Lower lobe of right lung (tissue), 2 donors: ENCODE measurements at places on chromosomes 12 and 14. TPM values are rescaled to one million over a fixed set of nuclear protein-coding genes. Genes with fewer than 3 reads are reported as not detected.

Gene MANSC4
- total RNA-seq, result not detected

Gene KITLG
- 77.5 TPM for total RNA-seq

Gene GUCY2C
- total RNA-seq, result not detected

DNA sequence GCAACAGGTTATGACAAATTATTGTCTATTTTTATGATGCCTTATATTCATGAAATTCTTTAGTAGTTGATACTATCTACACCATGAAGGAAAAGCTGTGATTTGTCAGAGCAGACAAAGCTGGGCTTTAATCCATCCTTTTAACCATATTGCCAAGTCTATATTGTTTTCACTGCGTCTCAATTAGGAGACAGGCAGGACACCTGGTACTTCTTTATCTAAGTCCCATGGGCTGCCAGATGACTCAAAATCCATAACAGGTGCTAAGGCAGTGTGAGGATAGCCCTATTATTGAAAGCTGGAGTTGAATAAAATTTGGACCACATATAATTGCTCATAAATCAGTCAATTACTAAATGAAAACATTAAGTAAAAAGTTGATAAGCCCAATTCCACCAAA lies 22.6 kb downstream of the INSM2 start:
- H3K27ac ChIP-seq, result no peak overlapping the region
- no peaks in the 10 kb centered on the region for H3K36me3 ChIP-seq
- H3K4me3 ChIP-seq, result no peak overlapping the region
- DNase-seq, result no peak
- H3K4me1 ChIP-seq, result no peaks in the 10 kb centered on the region

GRCh38 chr12:43169115-43169681 lies 382.8 kb downstream of the ADAMTS20 start:
- no peaks in the 10 kb centered on the region for H3K36me3 ChIP-seq
- no peak overlapping the region for H3K4me3 ChIP-seq
- no peak overlapping the region for H3K27ac ChIP-seq
- H3K4me1 ChIP-seq, result no peaks in the 10 kb centered on the region
- no peaks in the 10 kb centered on the region for H3K27me3 ChIP-seq

- no peaks in the 10 kb centered on the region for H3K4me1 ChIP-seq
- H3K27me3 ChIP-seq, result peaks cover 3% of the 10 kb centered on the region
- DNase-seq, result no peak
- no peak overlapping the region for H3K27ac ChIP-seq
Observed at GRCh38 chr14:104913435-104913834, 11.2 kb upstream of the PLD4 start.

GRCh38 chr12:101793401-101793800 lies 37.4 kb downstream of the GNPTAB start:
- no peaks in the 10 kb centered on the region for H3K4me1 ChIP-seq
- peaks cover 27% of the 10 kb centered on the region for H3K36me3 ChIP-seq
- DNase-seq, result no peak
- no peaks in the 10 kb centered on the region for H3K27me3 ChIP-seq

GRCh38 chr14:39876916-39877315 lies 444.7 kb upstream of the FBXO33 start:
- DNase-seq, result no peak
- no peak overlapping the region for H3K27ac ChIP-seq
- no peaks in the 10 kb centered on the region for H3K27me3 ChIP-seq

GRCh38 chr12:131737150-131737827 lies 26.4 kb downstream of the SFSWAP start:
- H3K27me3 ChIP-seq, result no peaks in the 10 kb centered on the region
- peaks cover 78% of the 10 kb centered on the region for H3K36me3 ChIP-seq
- no peaks in the 10 kb centered on the region for H3K4me1 ChIP-seq

DNA sequence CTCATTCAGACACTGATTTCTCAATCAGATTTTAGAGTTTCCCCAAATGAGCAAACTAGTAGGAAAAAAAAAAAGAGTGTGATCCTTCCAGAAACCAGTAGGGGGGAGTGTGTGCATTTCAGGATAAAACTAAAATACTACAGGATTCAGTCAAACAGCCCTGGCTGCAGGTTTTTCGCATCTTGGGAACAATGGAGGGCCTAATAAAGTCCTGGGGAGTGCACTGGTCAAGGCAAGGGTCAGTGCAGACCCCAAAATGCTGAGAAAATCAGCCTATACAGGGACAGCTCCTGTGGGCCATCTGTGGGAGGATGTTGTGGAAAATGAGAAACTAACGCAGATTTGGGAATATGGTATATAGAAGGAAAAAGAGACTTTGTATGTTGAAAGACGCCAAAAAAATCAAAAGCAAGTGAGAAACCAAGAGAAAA lies 22.2 kb upstream of the ABCD4 start:
- no peaks in the 10 kb centered on the region for H3K36me3 ChIP-seq
- H3K4me3 ChIP-seq, result no peak overlapping the region
- H3K27ac ChIP-seq, result no peak overlapping the region
- DNase-seq, result no peak
- H3K4me1 ChIP-seq, result no peaks in the 10 kb centered on the region
